Epithelial cell of alveolus of lung (primary cell): ENCODE measurements at places on chromosomes 12 and 14. TPM values are rescaled to one million over a fixed set of nuclear protein-coding genes. Genes with fewer than 3 reads are reported as not detected.

OR6C2 gene
- total RNA-seq, result not detected in 2 replicates

RHOJ gene
- 1.4 and 5.3 TPM in 2 replicates for total RNA-seq

PLCZ1 gene
- total RNA-seq, result not detected in 2 replicates

PCNX4 gene
- 50.0 and 55.8 TPM in 2 replicates for total RNA-seq

PDE6H gene
- not detected in 2 replicates for total RNA-seq

SERPINA1 gene
- total RNA-seq, result 0.24 and 5.3 TPM in 2 replicates

RIMBP2 gene
- not detected in 2 replicates for total RNA-seq

GLT1D1 gene
- total RNA-seq, result not detected in 2 replicates

ESYT1 gene
- 81.4 and 171 TPM in 2 replicates for total RNA-seq
